ENCODE measurements at places on chromosomes 16 and 17.

GRCh38 chr17:75404731-75405364 lies 630 bp downstream of the GRB2 start:
- peak; percentile 57 for DNase-seq

- DNase-seq: no peak
Observed at GRCh38 chr16:49468611-49469310, 95.2 kb downstream of the C16orf78 start.

DNA sequence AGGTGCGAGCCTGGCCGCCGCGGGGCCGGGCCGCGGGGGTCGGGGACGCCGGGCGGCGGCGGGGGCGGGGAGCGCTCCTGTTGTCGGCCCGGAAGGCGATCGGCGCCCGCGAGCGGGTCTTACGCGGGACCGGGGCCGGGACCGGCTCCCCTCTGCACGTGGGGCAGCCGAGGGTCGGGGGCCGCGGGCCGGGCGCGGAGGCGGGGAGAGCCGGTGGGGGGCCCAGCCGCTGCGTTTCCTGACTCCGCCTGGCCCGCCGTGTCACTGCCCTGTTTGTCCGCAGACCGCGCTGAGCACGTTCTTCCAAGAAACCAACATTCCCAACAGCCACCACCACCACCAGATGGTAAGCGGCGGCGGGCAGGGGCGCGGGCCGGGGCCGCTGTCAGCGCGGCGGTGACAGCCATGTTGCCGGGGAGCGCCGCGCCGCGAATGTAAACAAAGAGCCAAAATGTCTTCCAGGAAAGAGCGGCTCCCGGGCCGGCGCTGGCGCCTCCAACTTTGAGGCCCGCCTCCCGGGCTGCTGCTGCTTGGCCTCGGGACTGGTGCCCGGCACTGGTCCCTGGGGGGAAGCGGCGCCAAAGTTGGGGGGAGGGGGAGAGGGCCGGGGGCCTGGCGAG lies 586 bp downstream of the UBALD2 start:
- DNase-seq: peak; percentile 73

- DNase-seq: peak; percentile 4
Observed at GRCh38 chr17:71975331-71975801, 145.5 kb upstream of the SOX9 start.

DNA sequence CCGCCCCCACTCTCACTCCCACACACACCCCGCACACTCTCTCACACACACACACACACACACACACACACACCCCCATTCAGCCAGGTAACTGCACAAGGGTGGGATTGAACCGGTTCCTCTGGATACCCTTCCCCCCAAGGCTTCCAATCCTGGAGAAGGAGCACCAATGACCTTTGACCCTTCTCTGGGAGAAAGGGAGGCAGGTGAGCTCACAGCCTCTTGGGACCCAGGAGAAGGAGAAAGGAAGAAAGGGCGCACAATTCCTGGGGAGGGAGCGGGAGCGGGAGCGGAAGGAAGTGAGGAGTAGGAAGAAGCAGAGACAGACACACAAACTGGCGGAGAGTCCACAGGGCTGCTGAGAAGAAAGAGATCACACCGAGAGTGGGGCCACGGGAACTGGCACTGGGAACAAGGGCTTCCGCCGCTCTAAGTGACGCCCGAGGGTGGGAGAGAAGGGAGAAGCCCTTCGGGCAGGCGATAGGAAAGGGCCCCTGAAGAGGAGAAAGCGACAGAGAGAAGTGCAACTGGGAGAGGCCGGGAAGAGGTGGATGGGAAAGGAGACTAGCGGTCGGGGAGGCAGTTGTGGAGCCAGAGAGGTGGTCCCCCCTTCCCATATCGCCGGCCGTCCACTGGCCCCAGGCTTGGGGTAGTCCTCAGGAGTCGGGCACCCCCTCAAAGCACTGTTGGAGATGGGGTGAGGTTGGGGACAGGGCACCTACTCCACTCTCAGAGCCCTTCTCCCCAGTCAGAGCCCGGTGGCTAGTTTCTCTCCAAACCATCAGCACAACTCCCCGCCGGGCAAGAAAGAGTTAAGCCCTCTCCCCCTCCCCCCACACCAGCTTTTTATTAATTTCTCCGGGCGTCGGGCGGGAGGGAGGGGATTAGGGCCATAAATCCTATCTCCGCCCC lies 1.3 kb downstream of the SAMD14 start:
- DNase-seq: peak; percentile 93

DNA sequence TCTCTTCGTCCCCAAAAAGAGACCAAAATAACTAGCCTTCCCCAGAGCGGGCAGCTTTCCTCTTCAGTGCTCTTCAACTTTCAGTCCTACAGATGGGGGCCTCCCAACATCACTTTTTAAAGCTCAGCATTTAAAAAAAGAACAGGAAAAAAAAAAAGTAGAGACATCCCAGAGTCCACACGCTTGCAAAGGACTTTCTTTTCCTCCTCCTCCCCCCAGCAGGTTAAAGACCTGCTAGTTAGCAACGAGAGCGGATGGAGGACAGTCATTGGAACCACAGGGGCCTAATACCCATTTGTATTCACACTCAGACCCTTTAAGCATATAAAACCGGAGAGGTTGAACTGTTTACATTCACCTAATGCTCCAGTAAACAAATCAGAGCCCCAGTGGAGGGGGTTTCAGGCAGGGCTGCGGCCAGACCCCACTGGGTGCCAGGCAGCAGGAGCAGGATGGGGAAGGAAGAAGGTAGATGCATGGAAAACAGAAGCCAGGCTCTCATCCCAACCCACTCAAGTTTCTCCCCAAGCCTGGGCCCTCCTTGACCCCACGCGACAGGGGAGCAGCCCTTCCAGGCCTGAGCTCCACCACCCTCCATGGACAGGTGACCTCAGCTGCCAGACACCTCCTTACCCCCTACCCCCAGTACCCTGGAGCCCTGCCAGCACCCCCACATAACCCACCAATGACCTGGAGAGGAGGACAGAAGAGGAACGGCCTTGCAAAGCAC lies 15.2 kb downstream of the ZFHX3 start:
- DNase-seq: peak; percentile 92

DNA sequence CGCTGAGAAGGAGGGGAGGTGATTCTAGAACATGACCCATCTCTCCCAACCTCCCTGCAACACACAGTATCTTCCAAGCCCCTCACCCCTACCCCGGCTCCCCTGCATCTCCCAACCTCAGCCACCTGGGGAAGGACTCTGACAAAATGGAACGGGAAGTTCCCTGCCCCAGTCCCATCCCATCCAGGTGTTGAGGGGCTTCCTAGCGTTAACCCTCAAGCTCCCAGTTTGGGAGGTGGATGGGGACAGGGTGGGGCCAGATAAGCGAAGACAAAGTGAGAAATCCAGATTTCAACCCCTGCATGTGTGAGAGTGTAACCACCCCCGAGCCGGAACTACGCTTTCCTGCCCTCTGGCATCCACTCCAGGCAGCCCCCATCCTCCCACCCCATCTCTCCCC lies 1.8 kb downstream of the ZSCAN10 start:
- DNase-seq: peak; percentile 69

DNA sequence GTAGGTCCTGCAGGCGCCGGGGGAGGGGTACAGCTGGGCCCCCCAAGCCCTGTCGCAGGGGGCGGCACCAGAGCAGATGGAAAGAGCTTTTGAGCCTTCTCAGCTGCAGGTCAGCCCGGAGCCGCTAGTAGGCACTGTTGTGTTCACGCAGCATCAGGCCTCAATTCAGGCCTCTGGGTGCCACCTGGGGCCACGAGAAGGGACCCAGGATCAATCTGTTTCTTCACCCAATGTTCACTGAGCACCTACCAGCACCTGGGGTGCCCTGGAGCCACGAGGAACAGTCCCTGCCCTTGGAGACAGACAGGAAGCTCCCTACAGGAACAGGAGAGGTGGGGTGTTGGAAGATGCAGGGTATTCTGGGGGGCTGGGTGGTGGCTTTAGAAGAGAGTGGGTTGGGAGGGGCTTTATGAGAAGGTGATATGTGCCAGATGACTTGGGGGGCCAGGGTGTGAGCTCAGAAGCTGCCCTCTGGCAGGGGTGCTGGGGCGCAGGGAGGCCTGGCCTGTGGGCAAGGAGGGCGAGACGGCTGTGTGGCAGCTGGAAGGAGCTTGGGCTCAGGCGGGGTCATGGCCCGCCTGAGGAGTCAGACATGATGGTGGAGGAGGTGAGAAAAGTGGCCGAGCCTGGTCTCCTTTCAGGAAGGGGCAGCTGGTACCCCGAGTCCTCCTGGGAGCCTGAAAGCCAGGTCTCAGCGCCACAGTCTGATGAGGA lies 121.9 kb upstream of the GSE1 start:
- DNase-seq: peak; percentile 76

GRCh38 chr16:87163637-87164036 lies 153.6 kb downstream of the C16orf95 start:
- DNase-seq: no peak

GRCh38 chr16:77190190-77190477 lies 856 bp upstream of the MON1B start:
- no peak for DNase-seq

- no peak for DNase-seq
Observed at GRCh38 chr17:77867308-77867781, 91.2 kb upstream of the TNRC6C start.

- DNase-seq: peak; percentile 60
Observed at GRCh38 chr16:47461598-47462266, 601 bp downstream of the PHKB start.

DNA sequence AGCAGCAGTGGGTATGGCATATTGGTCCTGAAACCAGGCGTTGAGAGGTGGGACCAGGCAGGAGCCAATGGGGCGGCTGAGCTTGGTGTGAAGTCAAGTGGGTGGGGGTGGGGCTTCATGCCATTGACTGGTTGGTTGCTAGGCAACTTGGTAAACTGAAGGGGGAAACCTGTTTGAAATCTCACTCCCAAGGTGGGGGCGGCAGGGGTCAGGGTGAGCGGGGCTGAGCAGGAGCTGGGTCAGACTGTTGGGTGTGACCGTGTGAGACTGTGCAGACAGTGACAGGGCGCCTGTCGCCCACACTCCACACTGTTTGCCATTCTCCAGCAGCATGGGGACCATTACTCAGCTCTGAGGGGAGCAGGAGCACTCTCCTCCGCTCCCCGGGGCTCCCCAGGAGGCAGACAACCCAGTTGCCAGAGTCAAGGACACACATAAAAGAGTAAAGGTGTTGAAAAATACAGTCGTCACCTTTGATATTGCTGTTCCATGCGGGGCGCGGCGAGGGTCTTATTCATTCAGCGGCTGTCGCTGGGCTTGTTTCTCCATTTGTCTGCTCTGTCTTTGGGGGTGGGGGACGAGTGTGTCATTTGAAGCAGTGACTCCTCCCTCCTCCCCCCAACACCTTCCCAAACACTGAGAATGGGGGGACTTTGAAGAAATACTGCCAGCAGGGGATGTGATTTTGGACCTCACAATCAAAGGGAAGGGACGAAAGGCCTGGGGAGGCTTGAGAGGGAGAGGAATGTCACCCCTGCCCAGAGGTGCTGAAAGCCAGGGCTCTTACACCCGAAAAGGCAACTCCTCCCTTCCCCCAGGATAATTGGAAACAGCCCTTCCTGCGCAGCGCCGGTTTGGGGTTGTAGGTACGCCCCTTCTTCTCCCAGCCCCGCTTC lies 1.2 kb upstream of the EFNB3 start:
- DNase-seq: peak; percentile 98

GRCh38 chr16:879986-880385 lies 79.5 kb upstream of the GNG13 start:
- no peak for DNase-seq

DNA sequence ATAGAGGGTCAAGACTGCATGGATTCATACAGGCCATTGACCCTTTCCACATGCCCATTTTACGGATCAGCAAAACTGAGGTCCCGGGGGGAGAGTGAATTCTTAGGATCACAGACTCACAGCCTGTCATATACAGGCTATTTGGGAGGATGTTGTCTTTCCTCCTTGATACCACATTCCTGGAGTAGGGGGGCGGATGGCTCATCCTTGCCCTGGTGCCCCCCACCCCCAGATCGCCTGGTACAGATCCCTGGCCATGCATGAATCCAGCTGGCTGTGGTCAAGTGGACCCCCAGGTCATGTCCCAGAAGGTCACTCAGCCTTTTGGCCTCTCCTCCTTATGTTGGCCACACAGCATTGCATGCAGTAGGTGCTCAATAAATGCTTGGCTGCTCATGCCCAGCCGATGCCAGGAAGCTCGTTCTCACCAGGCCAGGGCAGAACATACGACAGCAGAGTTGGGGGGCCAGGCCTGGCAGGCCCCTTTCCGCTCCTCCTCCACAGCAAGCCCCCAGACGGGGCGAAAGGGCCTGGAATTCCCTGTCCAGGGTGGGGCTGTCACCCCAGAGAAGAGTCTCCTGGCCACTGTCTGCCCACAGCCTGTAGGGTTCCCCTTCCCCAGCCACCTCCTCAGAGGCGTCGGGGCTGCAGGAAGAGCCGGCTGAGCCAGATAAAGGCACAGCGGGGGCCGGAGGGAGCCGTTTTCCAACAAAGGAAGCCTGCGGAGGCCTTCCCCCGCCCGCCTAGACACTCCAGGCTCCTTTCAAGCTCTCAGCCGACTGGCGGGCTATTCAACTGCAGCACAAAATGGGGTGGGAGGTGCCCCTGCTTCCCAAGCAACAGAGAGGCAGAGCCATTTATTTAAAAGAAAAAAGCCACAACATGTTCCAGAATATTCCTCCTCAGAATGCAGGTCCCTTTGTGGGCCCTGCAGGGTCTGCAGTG lies 215.7 kb upstream of the CIBAR2 start:
- peak; percentile 99 for DNase-seq

DNA sequence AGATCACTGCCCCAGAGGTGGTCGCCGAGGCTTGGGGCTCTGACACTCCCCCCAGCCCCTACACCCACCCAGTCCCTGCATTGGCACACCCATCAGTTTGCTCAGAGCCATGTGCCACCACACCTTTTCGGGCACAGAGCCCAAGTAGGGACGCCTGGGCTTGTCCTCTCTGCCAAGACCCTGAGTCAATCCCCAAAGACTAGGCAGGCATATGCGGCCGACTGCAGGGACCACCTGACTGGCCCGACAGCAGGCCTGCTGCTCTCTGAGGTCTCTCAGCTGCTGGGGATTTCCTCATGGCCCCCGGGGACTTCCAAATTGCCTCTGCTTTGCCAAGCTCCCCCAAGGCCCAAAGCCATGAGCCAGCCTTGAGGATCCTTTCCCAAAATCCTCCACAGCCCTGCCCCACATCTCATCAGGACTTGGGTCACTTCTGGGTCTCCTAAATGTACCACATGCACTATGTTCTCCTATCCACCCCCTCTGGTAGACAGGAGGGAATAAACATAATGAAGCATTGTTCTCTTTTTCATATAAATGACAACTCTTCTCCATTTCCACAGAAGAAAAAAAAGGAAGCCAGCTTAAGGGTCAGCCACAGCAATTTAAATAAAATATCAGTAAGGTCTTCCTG lies 30.6 kb downstream of the MYO18A start:
- DNase-seq: no peak

- no peak for DNase-seq
Observed at GRCh38 chr16:68272507-68273209, 8.3 kb downstream of the SLC7A6 start.

All from GM23338 (cell line).